CD4-positive, alpha-beta memory T cell (primary cell): ENCODE measurements at places on chromosomes 13 and 19.
A peak's percentile ranks its signal among the peaks of the same experiment; 100 is the strongest.

DNA sequence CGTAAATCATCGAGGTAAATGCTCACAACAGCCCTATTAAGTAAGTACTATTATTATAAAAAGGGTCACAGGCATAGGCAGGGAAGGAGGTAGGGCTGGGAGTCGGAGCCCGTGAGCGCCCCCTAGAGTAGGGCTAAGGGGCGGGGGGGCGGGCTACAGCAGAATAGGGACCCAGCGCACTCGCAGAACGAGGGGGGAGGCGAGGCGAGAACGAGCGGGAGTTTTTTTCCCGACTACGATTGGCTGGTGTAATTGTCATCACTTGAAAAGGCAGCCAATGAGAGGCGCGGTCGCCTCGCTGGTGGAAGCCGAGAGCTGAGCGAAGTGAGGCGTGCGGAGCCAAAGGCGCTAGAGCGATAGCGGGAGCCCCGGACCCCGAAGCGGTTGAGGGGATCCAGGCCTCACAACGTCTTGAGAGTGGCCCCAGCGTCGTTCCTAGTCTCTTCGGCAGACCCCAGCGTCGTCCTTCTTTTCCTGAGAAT, 24.2 kb downstream of the KEAP1 start:
- peak; percentile 90 for DNase-seq

GRCh38 chr13:46087481-46087880, 17.4 kb downstream of the CPB2 start:
- DNase-seq = no peak

- no peak for DNase-seq
These were observed 573 bp upstream of the ERCC5 start for GRCh38 chr13:102845289-102845629.

GRCh38 chr19:43618921-43619261, 538 bp downstream of the ZNF428 start:
- no peak for DNase-seq

DNA sequence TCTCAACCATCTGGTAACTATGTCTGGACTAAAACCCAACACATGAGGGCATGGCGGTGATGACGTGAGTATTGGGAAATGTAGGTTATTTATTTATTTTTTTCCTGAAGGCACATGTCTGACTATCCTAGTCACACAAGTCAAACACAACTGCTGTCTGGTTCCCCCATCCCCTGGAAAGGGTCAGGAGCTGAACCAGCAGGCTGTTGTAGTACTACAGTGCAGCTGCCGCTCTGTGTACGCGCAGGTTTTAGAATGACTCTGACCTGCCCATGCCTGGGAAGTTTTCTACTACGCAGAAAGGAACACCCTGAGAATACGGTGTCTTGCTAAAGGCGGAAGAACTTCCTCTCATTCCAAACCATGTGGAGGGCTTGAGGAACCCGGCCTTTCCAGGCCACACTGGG, 1.2 kb downstream of the SLC7A1 start:
- peak; percentile 40 for DNase-seq

GRCh38 chr13:32362574-32362973, 47.3 kb downstream of the BRCA2 start:
- DNase-seq = no peak

DNA sequence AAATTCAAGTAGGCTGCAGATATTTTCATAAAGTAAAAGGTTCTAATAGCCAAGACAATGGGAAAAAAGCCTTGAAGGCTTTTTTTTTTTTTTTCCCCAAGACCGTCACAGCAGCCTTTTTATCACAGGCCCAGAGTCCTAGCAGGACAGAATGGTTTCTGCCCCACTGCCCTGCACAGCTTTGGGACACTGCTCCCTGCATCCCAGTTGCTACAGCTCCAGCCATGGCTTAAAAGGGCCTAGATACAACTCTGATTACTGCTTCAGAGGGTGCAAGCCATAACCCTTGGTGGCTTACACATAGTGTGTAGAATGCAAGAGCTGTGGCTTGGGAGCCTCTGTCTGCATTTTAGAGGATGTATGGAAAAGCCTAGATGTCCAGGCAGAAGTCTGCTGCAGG, 1362.8 kb downstream of the SLITRK5 start:
- no peak for DNase-seq

GRCh38 chr13:67175836-67176459, 54.2 kb downstream of the PCDH9 start:
- DNase-seq = no peak

DNA sequence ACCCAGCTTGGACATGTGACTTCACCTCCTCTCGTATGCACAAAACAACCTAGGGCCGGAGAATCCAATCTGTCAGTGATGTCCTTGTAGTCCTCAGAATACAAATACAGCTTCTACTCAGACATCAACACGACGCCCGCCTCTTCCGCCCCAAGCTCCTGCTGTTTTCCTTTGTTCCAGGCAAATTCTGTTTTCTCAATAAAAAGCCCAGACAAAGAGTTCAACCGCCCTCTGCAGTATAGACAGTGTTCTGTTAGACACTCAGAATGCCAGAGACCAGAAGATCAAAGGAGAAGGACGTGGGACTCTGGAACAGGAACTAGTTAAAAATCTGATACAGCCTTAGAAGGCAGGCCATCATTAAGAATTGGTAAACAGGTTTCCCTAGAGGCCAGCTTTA, 42.0 kb upstream of the GGACT start:
- DNase-seq = no peak

DNA sequence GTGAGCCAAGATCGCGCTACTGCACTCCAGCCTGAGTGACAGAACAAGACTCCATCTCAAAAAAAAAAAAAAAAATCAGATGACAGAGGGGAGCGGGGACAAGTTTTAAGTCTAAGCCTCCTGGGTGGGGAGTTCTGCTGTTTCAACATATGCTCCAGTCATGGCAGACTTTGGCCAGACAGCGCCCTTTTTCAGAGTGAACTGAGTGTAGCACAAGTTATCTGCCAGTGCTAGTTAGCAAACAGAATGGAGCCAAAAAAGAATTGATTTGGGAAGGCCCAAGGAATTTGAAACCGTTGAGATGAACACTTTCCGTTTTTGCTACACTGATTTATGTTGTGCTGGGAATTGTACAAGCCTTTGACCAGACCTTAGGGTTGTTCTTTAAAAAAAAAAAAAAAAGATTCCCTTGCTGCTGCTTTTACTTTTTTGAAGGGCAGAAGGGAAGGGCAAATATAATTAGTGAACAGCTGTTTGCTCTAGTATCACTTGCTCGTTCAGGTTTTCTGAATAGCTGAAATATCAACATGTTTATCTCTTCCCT, 5.7 kb downstream of the ACTN4 start:
- DNase-seq = no peak

GRCh38 chr13:37869506-37869755, 141 bp downstream of the TRPC4 start:
- DNase-seq = no peak

- DNase-seq = no peak
These were observed 420.5 kb downstream of the FGF9 start for GRCh38 chr13:22091222-22091970.
